Glutamatergic neuron (in vitro differentiated cells): ENCODE measurements at places on chromosomes 3 and 15. TPM values are rescaled to one million over a fixed set of nuclear protein-coding genes. Genes with fewer than 3 reads are reported as not detected.

The KNL1 gene
- 4.0 TPM for total RNA-seq

The STRIT1 gene
- total RNA-seq, result not detected

DNA sequence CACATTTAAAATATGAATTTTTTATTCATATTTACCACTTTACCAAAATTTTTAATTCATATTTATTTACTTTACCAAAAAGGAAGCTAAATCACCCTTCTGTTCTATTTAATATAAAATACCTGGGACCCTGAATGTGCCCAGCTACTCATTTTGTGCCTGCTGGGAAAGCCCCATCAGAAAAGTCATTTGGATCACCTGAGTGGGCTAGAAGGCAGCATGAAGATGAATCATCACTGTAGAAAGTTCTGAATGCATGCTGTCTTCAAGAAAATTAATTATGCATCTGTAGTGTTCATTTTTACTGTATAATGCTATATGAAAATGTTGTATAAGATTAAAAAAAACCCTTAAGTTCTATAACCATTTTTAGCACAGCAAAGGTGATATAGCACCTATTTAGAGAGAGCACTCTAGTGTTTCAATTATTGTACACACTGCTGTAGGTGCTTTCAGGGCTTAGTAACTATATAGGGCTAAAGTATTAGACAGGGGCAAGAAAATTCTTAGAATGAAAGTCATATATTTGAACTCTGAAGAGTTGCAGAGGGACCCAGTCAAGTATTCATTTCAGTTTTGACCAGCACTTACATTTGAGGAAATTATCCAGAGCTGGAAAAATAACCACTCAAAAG is 175.1 kb downstream of the NFKBIZ start:
- no peak for DNase-seq

DNA sequence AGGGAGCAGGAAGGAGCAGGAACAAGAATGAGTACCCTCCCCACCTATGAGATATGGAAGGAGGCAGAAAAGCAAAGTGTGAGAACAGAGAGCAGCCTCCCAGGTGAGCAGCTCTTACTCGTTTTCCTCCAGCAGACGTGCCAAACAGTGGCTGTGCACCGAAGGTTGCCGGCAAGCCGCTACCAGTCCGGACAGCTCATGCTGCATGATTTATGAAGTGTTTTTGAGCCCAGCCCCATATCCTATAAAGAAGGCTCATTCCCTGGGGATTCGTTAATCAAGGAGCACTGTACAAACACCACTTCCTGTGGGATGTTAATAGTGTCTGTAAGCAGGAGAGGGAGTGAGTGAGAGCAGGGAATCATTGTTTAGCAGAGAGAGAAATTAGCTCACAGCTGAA is 118.3 kb upstream of the FOXB1 start:
- DNase-seq, result peak; percentile 26

DNA sequence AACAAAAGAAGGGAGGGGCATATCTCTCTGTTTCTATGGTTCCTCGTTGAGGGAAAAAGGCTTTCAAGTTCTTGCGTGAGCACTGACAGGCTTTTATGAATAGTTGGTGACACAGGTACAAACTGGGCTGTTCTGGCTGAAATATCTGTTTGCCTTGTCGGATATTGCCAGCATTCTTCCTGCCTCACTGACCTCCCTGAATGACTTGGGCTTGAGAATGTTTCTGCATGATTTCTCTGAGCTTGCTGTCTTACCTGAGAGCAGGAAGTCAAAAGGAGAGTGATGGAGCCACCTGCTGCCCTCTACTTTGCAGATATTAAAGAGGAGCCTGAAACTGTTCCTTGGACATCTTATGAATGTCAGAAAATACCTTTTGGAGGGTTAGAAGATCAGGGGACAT is 4.8 kb downstream of the GCNT3 start:
- no peak for DNase-seq

GRCh38 chr3:111517801-111518200 is 24.2 kb upstream of the CD96 start:
- DNase-seq, result no peak

The REC114 gene
- not detected for total RNA-seq

DNA sequence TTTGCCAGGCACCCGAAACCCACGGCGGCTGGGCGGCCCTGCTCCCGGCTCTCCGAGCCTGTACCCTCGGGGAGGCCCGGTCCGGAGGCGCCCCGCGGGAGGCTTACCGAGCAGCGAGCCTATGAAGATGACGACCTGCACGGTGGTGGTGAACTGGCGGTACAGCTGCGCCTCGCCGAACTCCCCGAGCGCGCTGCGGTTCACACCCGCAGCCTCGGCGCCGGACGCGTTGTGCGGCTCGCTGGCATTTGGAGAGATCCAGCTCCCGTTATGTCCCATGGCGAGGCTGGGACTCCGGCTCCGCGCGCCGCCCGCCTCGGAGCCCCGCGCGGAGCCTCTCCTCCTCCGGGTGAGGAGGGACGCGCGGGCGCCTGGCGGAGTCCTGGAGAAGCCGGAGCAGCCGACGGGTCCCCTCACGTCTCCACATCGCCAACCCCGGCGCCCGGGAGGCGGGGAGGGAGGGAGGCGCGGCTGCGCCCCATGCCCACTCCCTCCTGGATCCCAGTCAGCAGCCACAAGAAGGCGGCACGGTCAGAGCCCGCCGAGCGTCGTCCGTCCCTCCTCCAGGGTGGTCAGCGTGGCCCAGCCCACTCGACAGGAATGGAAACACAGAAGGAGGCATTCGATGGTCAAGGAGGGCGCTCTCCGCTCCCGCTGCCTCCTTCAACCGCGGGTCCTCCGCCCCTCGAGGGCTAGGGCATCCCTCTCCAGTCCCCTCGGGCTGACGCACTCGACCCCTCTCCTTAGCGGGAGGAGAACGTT is at the start of gene GPR176:
Gene GPR176, minus strand, starts transcription at position 519 of the 762 bp plus-strand sequence. Its CDS starts 240 bp downstream, at position 279.
- DNase-seq, result peak; percentile 64

The ZDHHC19 gene
- total RNA-seq, result 1.2 TPM

DNA sequence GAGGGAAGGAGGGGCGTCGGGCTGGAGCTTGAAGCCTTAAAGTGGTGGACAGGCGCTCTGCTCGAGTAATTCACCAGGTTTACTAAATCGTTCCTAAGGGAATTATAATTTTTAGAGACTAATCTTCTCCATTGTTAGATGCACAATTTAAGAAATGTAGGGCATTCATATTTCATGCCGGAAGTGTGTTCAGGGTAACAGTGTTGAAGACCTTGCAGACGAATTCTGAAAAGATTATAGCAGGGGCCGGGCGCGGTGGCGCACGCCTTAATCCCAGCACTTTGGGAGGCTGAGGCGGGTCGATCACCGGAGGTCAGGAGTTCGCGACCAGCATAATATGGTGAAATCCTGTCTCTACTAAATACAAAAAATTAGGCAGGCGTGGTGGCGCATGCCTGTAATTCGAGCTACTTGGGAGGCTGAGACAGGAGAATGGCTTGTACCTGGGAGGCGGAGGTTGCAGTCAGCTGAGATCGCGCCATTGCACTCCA is 365 bp upstream of the GTF2A2 start:
- no peak for DNase-seq

- DNase-seq, result no peak
These were observed 291.6 kb upstream of the VEPH1 start for GRCh38 chr3:157794771-157795170.

DNA sequence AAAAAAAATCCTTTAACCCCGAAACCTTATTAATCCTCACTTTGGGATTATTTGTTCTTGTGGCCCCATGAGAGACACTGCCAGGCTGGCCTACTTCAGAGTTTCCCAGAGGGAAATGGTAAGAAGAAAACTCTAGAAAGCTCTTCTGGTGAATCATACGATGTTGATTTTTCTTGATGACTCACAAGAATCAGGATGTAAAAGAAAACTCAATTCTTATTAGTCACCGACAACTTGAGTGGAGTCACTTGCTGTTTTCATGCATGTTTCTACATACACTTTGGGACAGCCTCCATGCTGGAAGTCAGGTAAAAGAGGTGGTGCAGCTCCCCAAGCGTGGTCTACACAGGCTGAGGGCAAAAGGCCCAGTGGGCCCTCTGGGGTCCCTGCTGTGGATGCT is 42.8 kb downstream of the MYO5C start:
- DNase-seq, result no peak

DNA sequence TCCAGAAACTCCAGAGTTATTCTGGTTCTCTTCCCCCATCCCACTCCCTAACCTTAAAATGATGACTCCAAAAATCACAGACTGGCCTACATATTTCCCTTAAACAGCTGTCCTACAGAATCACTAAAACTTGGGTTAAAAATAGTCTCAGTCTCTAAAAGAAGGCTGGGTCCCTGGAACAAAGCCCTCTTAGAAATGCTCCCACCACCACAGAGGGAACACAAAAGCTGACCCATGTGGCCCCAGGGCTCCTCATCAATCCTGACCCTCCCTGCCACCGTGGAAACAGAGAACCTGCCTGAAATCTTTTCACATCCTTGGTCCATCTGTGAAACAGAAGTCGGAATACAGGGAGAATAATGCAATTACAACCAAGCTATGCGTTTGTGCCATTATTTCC is 55.7 kb upstream of the DCLK3 start:
- DNase-seq, result no peak

The GOLGA8Q gene
- not detected for total RNA-seq

DNA sequence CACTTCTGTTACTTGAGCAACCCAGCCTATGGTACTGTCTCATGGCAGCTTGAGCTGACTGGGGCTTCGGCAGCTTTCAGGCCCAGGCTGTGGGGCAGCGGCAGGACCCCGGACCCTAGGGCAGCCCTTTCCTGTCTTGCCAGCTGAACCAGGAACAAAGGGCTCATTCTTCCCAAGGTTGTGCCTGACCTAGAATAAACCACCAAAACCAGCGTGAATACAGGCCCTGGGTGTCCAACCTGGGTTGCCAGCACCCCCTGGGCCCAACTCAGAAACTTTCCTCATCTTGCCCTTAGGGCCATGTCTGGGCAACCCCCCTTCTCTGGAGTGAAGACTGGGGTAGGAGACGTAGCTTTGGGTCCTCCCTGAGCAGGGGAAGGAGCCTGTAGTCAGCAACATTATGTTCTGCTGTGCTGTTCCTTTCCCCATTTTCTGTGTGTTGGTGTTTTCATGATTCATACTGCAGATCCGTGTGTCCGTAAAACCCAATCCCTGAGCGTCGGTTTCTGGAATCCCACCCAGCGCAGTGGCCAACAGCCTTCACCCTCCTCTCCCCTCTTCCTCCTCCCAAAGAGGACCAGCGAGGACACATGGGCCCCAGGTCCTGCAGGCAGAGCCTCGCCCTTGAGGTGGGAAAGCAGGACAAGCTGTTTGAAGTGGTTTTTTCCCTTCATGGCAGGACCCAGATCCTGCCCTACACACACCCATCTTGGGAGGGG is 33.5 kb downstream of the TKT start:
- DNase-seq, result no peak

- DNase-seq, result no peak
These were observed 22.7 kb downstream of the EFL1 start for GRCh38 chr15:82239685-82240391.

DNA sequence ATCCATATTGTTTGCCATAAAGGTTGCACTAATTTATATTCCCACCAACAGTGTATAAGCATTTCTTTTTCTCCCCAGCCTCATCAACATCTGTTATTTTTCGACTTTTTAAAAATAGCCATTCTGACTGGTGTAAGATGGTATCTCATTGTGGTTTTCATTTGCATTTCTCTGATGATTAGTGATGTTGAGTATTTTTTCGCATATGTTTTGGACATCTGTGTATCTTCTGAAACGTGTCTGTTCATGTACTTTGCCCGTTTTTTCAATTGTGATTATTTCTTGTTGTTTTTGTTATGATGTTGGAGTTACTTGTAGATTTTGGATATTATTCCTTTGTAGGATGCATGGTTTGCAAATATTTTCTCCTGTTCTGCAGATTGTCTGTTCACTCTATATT is 46.5 kb downstream of the TP63 start:
- no peak for DNase-seq

The HESX1 gene
- total RNA-seq, result not detected

GRCh38 chr15:58604455-58604923 is 145.0 kb downstream of the ADAM10 start:
- no peak for DNase-seq

DNA sequence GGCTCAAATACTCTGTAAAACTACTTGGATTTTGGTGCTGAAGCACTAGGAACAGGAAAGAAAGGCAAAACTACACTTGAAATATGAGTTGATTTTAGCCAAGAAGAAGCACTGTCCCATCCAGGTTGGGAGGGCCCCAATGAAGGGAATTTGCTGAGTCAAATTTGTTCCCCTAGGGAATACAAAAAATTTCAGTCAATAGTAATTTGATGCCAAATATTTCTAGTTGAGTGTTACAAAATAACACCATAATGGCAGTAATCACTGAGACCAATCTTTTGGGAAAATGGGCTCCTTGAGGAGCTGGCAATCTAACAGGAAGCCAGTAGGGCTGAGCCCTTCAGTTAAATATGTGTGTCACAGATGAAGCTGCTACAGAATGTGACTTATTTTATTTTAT is 896.9 kb downstream of the DIPK2A start:
- DNase-seq, result no peak

DNA sequence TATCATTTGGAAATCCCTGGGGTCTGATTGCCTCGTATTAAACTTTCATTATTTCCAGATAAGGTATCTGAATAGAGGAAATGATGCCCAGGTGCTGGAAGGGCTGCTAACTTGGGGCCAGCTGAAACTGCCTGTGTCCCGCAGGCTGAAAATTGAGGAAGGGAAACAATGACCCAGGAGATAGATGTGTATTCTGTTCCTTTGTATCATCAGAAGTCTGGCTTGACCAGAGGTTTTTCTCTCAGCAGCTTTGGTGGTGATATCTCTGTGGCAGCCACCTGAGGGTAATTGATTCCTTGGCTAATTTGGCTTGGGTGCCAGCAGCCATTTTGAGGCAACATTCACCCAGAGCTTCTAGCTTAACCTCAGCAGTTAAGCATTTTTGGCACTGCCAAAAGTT is 90.0 kb upstream of the STT3B start:
- DNase-seq, result no peak

The LRRC3B gene
- 1.9 TPM for total RNA-seq

GRCh38 chr3:46660003-46660402 is 33.5 kb downstream of the ALS2CL start:
- DNase-seq, result no peak

DNA sequence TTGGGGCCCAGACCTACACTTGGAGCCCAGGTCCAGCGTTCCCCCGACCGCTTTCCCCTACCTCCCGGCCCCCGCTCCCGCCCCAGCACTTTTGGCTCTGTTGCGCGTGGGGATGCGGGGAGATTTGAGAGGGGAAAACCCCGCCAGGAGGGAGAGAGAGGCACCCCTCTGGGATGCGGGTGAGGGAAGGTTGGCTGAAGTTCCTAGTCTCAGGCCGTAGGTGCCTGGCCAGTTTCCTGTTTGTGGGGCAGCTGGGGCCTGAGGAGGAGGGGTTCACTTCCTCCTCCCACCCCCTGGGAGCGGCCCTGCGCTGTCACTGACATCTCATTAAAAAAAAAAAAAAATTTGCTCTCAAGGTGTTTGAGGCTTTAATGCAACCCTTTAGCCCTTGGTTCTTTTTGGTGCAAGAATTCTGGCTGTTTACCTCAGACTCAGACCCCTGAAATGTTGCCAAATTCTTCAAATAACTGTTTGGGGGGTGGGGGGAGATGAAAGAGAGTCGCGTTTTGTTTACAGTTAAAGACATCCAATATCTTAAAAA is 2.6 kb downstream of the FAM43A start:
- peak; percentile 62 for DNase-seq

The MRPL47 gene
- total RNA-seq, result 45.0 TPM
